ENCODE measurements at places on chromosomes 6 and 20.

DNA sequence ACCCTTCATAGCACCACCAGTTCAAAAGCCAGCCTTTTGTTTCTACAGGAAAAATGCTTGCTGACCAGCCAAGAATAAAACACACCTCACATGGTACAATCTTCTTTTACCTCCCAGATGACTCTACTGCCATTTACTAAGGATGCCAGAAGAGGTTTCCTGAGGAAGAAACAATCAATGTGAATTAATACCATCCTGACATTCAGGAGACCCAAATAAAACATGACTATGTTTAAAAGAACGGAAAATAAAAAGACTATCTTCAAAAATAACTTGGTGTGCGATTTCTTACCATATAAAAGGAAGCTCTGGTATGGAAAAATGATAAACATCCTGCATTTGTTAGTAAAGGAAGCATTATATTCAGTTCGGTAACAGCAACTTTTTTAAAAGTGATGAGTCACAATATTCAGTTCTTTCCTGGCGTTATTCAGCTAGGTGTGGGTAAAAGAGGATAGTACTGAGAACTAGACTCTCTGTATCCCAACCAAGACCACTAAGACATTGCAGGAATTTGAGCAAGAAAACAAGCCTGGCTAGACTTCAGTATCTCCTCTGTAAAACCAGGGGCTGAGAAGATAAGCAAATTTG lies 16.3 kb downstream of the COL21A1 start:
- no peak for DNase-seq

- DNase-seq, result no peak
Observed at GRCh38 chr20:11766961-11767360, 150.7 kb upstream of the BTBD3 start.

DNA sequence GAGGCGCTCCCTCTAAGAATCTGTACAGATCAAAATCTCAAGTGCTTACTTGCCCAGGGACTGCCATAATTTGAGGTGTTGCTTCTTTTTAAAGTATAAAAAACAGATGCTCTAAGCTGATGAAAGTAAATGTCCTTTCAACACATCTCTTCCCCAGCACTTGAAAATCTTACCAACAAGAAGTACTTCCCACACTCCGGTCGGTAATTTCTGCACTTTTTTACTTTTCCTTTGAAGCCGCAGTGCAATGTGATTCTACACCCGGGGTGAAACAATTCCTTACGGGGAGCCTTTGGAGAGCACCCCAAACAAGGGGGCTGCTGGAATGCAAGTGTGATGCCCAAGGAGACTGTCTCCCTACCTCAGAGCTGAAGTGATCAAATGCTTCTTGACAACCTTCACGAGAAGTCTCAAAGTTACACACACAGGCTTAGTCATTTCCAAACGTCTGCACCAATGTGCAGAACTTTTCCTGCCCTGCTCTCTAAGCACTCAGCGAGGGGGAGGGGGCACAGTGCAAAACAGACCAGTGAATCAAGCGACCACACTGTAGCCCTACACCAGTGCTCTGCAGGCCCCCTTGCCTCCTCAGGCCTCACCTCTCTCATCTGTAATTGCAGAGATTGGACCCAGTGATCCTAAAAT lies 56.7 kb downstream of the ATXN1 start:
- DNase-seq, result no peak

DNA sequence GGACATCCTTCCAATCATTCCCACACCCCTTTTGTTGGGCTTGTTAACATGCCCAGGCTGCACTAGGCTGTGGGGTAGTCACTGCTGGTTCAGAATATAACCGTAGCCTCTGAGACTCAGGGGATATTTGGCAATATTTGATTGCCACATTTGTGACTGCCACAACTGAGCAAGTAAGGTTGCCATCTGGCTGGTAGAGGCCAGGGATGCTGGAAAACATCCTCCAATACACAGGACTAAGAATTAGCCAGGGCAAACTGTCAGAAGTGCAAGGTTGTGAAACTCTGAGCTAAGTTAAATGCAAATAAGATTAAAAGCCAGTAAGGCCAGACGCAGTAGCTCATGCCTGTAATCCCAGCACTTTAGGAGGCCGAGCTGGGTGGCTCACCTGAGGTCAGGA lies 112.0 kb downstream of the ZMYND8 start:
- no peak for DNase-seq

- no peak for DNase-seq
Observed at GRCh38 chr6:1063671-1064355, 248.1 kb upstream of the FOXQ1 start.

All from vagina (tissue), 2 donors.